ENCODE measurements at places on chromosomes 6 and 20.

- peak; percentile 39 for DNase-seq
These were observed 41.9 kb upstream of the CTNNBL1 start for GRCh38 chr20:37651932-37652331.

DNA sequence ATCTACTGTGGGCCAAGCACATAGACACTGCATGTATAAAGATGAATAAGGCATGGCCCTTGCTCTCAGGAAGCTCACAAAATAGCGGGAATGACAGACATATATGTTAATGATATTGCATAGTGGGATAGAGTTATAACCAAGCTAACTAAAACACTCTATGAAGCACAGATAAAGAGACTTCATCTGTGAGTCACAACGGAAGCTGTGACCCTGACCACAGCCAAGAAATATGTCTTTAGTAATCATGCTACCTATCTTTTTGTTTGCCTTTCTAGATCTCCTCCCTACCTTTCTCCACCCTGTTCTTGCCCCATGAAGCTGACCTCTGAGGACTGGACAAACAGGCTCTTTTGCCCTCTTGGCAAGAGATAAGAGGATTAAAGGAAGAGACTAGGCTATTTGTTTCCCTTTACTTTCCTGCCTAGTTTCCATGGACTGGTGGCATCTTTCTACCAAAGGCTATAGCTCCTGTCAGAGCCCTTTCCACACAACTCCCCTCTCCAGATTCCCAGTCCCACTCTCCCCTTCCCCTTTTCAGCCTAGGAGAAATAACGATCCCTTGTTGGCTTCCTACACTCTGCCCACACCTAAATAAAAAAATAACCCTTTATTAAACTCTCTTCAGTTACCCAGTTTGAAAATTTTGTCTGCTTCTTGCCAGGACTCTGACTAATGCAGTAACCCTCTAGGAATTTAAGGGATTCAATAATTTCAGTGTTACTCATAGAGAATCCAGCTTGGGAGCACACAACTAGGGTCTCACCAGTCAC is 504.9 kb upstream of the MARCKS start:
- no peak for DNase-seq

DNA sequence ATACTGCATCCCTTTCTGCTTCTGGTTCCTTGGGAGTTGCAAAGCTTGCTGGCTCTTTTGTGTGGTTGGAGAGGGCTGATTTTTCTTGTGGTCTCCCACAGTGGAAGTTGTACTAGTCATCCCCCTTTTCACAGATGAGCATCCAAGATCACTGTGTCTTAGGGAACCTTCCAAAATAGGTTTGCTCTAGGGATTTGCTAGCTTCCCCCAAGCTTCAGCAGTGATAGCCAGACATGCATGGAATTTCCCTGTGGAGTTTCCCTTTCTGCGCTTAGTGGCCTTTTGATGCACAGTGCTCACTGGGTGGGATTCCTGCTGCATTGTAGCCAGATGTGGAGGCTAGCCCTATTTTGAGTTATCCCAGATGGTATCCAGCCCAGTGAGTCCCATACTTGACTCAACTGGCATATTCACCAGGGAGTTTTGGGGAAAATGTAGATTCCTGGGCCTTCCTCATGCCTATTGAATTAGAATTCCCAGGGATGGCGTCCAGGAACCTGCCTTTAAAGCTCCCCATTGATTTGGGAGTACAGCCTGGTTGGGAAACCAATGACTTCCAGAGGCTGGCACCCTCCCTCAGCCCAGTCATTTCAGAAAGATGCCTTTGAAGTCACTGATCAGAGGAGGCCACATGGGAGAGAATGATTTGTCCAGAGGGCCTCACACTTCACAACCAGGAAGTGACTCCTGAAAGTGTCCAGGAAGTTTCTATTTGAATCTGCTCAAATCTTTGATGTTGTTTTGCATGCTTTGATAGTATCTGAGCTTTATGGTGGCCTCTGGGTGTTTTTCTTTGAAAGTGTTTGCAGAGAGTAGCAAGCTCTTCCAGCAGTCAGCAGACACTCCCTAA is 25.9 kb downstream of the PPARD start:
- DNase-seq: peak; percentile 88

- DNase-seq: no peak
These were observed 1189.1 kb downstream of the GRIK2 start for GRCh38 chr6:102582569-102582968.

- no peak for DNase-seq
These were observed 27.1 kb downstream of the BCAS1 start for GRCh38 chr20:54043076-54043967.

GRCh38 chr6:33744001-33744848 is 2.5 kb downstream of the IP6K3 start:
- peak; percentile 57 for DNase-seq

GRCh38 chr20:4797275-4797674 is 75.6 kb downstream of the PRND start:
- DNase-seq: no peak

DNA sequence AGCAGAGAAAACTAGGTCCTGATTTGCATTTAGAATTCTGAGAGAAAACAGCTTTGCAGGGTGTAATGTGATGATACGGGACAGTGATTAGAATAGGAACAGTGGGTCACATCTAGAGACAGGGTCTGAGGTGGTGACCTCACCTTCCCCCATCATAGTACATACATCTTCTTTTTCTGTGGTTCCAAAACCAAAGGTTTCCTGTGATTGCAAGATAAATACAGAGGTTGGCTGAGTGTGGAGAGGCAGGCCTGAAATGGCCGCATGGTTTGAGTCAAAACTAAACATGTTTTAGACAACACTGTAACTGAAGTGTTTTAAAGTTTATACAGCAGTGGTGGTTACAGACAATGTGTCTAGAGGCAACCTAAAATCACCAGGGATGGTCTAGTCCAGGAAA is 10.4 kb upstream of the NT5DC1 start:
- no peak for DNase-seq

DNA sequence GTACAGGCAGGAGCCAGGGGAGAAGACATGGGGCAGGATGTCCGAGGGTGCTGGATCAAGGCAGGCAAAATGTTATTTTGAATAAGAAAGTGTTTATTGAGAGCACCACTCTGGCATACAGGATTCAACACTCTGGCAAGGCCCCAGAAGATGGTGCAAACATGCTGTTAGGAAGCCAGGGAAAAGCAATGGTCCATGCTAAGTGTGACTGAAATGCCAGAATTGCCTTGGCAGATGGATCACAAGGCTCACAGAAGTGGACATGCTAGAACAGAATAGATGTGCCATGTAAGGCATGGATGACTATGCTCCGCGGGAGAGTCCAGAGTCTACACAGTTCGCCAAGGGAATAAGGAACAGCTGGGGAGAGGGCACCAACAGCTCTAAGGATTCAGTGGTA is 54.6 kb downstream of the QRSL1 start:
- DNase-seq: no peak

- no peak for DNase-seq
These were observed 89.8 kb downstream of the ATRN start for GRCh38 chr20:3560578-3560977.

GRCh38 chr6:157929765-157930319 is 51.8 kb upstream of the SYNJ2 start:
- no peak for DNase-seq

DNA sequence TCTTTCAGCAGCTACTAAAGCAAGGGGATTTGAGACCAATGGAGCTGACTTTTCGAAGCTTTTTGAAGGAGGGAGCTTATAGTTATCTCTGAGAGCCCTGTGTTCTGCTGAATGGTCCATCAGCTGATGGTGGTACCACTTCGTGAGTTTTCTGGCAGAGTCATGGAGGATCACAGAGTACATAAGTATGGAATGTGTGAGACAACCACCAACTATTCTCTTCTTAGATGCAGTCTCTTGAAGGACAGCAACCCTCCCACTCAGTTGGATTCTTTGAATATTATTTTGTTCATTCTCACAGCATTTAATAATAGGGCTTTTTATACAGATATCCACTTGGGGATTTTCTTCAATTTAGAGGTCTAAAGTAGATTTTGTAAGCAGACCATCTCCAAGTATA is 75.3 kb downstream of the ELOVL2 start:
- DNase-seq: no peak

GRCh38 chr6:156269751-156270369 is 507.3 kb upstream of the ARID1B start:
- DNase-seq: no peak

DNA sequence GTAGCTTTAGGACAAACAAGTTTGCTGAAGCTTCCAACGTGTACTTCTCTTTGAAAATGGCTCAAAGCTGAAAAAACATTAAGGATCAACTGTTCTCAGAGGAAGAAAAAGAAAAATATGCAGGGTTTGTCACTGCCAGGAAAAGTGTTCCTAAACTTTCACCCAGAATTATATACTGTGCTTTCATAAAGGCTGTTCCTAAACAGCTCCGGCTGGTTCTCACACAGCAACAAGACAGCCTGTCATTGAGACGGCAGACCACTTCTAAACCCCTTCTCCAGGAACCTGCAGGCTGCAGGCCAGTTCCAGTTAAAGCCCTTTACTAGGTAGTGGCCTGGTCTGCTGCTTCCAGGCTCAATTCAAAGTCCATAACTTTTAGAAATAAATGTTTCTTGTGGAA is 97.4 kb upstream of the SOX4 start:
- DNase-seq: no peak

- DNase-seq: no peak
These were observed 13.7 kb downstream of the HRH3 start for GRCh38 chr20:62206388-62206775.

- DNase-seq: peak; percentile 13
These were observed 51.2 kb upstream of the RNF182 start for GRCh38 chr6:13873288-13874190.

GRCh38 chr6:28401172-28401571 is 1.6 kb upstream of the ZSCAN12 start:
- DNase-seq: no peak

DNA sequence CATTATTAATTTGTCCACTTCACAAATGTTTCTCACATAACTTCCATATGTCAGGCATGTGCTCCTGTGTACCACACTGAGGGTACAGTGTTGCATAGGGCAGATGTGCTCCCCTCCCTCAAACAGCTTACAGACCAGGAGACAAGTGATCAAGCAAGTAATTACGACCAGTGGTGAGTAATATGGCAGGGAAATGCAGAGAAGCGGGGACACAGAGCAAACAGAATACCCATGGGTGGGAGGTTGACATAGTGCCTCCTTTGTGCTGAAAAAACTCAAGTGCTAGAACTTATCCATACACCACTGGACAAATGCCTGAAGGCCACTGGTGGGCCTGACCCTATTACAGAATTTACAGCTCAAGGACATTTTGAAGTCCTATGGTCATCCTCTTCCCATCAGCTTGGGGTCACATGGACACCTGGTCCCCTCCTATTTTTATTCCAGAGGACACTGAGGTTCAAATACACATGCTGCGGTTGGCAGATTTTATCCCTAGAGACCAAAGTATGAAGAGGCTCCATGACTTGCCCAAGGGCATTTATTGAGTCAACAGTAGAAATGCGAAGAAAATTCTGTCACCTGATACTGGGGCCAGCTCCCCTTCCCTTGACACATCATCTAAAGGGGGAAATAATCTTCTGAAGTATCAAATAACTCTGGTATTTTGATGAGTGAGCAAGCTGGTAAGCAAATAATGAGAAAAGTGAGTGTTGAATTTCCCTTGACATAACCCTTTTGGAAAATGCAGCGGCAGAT is 116.6 kb downstream of the QRSL1 start:
- no peak for DNase-seq
